Calu3 (cell line): ENCODE measurements at places on chromosomes 5 and 9. TPM values are rescaled to one million over a fixed set of nuclear protein-coding genes. Genes with fewer than 3 reads are reported as not detected.

Gene IFNA13
- total RNA-seq = not detected in 2 replicates

Gene WDR38
- total RNA-seq = not detected in 2 replicates

DNA sequence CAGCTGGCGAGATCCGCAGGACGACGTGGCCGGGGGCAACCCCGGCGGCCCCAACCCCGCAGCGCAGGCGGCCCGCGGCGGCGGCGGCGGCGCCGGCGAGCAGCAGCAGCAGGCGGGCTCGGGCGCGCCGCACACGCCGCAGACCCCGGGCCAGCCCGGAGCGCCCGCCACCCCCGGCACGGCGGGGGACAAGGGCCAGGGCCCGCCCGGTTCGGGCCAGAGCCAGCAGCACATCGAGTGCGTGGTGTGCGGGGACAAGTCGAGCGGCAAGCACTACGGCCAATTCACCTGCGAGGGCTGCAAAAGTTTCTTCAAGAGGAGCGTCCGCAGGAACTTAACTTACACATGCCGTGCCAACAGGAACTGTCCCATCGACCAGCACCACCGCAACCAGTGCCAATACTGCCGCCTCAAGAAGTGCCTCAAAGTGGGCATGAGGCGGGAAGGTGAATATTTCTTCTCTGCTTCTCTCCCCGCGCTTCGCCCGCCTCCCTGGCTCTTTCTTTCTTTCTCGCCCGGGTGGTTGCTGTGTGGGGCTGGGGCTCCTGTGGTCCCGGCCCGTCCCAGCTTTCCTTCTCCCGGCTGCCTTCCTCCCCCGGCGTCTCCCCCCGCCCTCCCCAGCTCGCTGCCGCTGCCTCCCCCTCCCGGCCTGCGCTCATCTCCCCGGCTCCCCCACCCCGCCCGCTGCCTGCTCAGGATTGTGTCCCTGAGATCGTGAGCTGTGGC is 2.2 kb downstream of the NR2F1 start:
- DNase-seq = peak; percentile 51
- no peak overlapping the region for H3K4me3 ChIP-seq
- H3K36me3 ChIP-seq = peaks cover 18% of the 10 kb centered on the region
- peak overlapping the region; percentile 40 for H3K27ac ChIP-seq
- no peaks in the 10 kb centered on the region for H3K27me3 ChIP-seq
- peaks cover 15% of the 10 kb centered on the region for H3K4me1 ChIP-seq

DNA sequence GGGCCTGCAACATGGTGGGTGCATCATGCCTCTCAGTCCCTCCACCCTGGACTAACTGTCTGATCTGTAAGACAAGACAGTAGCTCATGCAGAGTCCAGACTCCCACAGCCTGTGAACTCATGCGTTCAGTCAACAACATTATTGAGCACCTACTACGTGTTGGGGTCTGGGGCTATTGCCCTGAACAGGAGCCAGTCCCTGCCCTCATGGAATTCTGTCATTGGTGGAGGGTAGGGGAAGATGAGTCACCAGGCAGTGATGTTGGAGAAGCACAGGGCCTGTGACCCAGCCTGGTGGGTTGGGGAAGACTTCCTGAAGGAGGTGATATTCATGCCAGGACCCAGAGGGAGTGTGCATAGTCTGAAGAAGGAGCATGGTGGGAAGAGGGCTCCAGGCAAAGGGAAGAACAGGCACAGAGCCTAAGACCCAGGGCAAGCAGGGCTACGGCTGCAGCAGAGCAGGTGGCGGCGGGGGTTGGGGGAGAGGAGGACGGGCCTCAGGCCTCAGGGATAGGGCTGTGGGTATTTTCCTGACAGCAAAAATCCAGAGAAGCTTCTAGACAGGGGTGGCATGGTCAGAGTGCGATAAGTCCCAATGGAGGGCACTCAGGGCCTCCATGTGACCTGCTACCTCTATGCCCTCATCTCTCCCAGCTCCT is 26.7 kb upstream of the PSD2 start:
- no peak overlapping the region for H3K27ac ChIP-seq
- H3K4me1 ChIP-seq = peaks cover 12% of the 10 kb centered on the region
- H3K36me3 ChIP-seq = peaks cover 10% of the 10 kb centered on the region
- no peak overlapping the region for H3K4me3 ChIP-seq
- no peak for DNase-seq
- peaks cover 22% of the 10 kb centered on the region for H3K27me3 ChIP-seq

DNA sequence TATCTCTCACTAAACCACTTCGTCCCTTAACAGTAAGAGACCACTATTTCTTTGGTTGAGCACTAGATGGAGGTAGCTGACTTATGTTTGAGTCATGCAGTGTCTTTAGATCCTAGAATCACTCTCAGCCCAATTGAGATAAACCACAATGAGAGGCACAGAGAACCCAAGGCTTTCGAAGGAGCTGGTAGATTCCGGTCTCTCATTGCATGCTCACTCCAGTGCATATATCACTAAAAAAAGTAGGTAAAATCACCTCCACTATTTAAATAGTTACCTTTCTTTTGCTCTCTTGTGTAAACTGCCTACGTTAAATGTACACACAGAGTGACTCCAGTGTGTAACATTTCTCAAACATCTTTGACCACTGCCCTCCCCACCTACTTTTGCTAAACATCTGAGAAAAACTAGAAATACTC is 27.6 kb downstream of the ACTL7A start:
- no peak overlapping the region for H3K4me3 ChIP-seq
- H3K36me3 ChIP-seq = no peaks in the 10 kb centered on the region
- H3K27me3 ChIP-seq = no peaks in the 10 kb centered on the region
- H3K27ac ChIP-seq = no peak overlapping the region
- H3K4me1 ChIP-seq = peaks cover 14% of the 10 kb centered on the region
- DNase-seq = no peak

DNA sequence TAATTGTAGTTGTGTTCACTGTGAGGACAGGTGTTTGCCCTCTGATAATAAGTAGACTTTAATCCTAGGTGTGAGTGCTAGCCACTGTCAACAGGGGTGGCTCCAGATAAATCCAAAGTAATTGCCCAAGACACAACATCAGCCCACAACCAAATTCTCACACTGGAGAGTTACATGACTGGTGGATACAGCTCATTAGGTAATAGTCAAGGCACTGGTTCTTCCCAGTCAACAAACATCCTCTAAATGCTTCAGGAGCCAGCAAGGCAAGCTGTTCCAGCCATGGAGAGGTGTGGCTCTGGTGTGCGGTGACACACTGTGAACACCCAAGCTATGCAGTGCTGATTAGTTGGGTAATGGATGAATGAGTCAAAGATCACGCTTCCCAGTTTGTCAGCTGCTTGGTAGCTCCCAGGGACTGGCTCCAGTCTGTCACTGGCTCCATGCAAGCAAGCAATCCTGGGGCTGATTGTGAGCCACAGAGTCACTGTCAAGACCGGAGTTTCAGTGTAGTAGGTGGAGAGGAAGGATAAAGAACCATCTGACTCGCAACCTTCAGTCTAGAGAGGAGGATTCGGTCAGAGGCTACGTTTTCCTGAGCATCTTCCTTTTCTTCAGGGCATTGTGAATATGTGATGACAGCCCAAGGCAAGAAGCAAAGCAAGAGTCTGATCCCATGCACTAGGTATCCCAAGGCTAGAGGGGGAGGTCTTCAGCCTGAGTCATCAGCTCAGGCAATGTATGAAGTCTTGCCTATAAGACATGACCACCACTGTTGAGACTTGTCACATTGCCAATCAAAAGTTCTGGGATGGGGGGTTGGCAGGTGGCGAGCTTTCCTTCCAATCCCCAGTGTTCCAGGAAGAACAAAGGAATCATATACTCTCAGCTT is 63.1 kb downstream of the UGCG start:
- peak overlapping the region; percentile 15 for H3K4me3 ChIP-seq
- H3K4me1 ChIP-seq = peaks cover 76% of the 10 kb centered on the region
- H3K36me3 ChIP-seq = peaks cover 8% of the 10 kb centered on the region
- peak; percentile 62 for DNase-seq
- H3K27ac ChIP-seq = peak overlapping the region; percentile 83

GRCh38 chr9:119009249-119009648 is 360.0 kb downstream of the BRINP1 start:
- H3K4me3 ChIP-seq = no peak overlapping the region
- no peaks in the 10 kb centered on the region for H3K27me3 ChIP-seq
- H3K27ac ChIP-seq = no peak overlapping the region
- DNase-seq = no peak
- no peaks in the 10 kb centered on the region for H3K36me3 ChIP-seq
- no peaks in the 10 kb centered on the region for H3K4me1 ChIP-seq
